ENCODE measurements at places on chromosomes 16 and 17. TPM values are rescaled to one million over a fixed set of nuclear protein-coding genes. Genes with fewer than 3 reads are reported as not detected.
A peak's percentile ranks its signal among the peaks of the same experiment; 100 is the strongest.

The AHSP gene
- not detected for total RNA-seq

The DLX4 gene
- 0.20 TPM for total RNA-seq

The SPN gene
- total RNA-seq: 1.8 TPM

The SYNGR3 gene
- total RNA-seq: 3.0 TPM

GRCh38 chr17:78330570-78331224 is 29.2 kb downstream of the SOCS3 start:
- DNase-seq: no peak

- peak; percentile 75 for DNase-seq
Measured at GRCh38 chr17:77778636-77779489, 179.6 kb upstream of the TNRC6C start.

DNA sequence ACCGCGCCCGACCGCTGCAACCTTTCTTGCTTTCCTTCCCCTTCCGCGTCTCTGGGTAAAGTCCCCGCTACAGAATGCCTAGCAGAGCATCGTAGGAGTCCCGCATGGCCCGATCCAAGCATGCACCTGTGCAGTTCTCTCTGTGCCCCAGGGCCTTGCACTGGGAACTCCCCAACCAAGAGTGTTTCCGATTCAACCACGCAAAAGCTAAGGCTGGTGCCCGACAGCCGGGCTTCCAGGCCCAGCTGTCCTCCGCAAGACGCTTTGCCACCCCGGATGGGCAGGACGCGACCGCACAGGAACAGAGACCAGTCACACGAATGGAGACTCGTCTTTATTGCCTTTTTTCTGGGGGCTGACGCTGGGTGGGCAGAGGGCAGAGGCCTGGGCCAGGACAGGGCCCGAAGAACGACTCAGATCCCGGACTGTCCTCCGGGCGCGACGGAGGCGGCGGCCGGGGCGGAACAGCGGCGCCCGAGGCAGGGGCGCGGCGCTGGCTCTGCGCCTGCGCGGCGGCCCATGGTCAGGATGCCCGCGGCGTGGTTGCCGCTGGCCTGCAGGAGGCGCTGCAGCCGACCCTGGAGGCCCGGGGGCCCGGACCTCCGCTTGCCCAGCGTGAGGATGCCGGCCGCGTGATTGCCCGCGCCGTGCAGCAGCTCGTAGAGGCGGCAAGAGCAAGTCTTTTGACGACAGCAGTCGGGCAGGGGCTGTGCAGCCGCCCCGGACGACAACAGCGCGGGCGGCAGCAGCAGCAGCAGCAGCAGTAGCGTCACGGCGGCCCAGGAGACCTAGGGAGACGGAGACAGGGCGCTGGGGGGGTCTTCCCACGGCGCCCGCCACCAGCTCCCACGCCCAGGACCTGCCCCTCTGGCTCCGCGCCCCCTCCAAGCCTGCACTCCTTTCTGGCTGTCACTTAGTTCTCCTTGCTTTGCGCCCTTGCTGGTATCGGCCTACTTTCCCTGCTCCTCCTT is 1.2 kb downstream of the HCRT start:
- peak; percentile 55 for DNase-seq

DNA sequence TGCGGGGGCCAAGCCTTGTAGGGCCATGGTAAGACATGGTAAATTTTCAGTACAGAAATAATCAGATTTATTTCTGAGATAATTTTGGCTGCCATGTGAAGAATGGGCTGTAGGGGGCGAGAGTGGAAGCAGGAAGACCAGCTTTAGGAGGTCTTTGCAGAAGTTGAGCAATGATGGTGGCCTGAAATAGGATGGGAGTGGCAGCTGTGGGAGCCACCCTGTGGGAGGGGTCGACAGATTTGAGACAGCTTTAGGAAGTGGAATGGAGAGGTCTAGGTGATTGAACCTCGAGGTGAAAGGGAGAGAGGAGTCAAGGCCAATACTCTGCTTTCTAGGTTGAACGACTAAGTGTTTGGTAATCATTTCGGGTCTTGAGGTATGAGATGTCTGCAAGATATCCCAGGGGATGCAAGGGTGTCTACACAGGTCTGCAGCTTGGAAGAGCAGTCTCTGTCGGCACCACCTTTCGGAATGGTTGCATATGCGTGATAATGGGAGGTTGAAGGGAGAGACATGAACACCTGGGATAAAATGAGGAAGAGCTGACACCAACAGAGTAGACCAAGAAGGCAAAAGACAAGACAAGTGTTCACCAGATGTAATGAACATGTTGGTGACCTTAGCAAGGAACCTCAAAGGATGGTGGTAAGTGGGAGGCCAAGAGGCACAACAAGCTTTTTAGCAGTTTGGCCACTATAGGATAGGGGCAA is 4.2 kb upstream of the ATXN7L3 start:
- DNase-seq: peak; percentile 57

All from left colon (tissue), 2 donors.